Activated naive CD8-positive, alpha-beta T cell treated with anti-CD3 and anti-CD28 coated beads for 36 hours (primary cell): ENCODE measurements at places on chromosomes 7 and 10.

DNA sequence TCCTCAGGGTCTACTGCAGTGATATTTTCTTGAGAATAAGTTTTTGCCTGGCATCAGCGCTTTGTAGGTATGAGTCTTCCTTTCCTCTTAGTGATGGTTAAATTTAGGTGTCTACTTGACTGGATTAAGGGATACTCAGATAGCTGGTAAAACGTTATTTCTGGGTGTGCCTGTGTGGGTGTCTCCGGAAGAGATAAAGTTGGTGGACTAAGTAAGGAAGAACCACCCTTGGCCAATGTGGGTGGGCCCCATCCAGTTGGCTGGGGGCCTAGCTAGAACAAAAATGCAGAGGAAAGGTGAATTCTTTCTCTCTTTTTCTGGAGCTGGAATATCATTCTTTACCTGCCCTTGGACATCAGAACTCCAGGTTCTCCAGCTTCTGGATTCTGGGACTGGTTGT lies 138.8 kb downstream of the ADCYAP1R1 start:
- no peak for DNase-seq

- no peak for DNase-seq
These were observed 452.3 kb upstream of the GALNT17 start for GRCh38 chr7:70679661-70680060.

DNA sequence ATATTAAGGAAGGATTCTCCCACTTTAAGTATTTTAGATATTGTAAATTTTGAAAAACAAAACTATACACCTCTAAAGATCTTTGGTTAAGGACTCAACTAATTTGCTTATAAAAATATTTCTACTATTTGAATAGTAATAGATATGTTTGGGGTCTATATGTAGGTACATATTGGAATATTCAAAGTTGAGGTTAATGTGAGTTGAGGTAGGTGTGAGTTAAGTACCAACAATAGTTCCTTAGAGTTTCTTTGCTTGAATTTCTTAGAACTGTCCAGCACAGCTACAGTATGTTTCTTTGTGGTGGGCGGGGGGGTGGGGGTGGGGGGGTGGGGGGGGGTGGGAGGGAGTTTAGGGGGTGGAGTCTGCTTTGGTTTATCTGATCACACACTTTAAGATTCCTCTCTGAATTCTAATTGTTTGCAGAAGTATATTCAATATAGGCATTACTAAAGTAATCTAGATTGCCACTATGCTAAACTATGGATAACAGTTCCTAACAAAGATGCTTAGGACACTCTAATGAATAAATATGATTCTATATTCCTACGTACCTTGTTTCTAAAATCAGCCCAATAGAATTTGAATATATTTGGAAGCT lies 2.1 kb downstream of the GRM3 start:
- no peak for DNase-seq

GRCh38 chr10:22685926-22686325 lies 28.5 kb downstream of the PIP4K2A start:
- DNase-seq, result no peak

DNA sequence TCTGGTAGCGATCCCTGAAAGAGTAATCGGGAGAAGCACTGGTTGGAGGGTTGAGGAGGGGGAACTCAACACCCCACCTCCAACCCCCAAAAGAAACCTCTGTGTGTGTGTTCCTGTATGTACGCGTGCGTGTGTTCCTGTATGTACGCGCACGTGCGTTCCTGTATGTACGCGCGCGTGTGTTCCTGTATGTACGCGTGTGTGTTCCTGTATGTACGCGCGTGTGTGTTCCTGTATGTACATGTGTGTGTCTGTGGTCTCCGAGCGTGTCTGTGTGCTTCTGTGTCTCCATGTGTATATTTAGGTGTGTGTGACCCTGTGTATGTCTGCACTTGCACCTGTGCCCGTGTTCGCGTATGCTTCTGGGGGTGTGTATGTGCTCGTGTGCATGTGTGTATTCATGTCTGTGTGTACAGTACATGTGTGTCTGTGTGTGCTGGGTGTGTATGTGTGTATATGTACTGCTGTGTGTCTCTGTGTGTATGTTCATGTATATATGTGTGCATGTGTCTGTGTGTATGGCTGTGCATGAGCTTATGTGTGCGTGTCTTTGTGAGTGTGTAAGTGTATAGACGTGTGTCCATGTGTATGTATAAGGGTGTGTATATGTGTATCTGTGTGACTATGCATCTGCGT lies 42.9 kb upstream of the KLF6 start:
- no peak for DNase-seq

- no peak for DNase-seq
These were observed 185.1 kb downstream of the DGKI start for GRCh38 chr7:137661634-137662033.
